ENCODE measurements at places on chromosomes 5 and 9.

DNA sequence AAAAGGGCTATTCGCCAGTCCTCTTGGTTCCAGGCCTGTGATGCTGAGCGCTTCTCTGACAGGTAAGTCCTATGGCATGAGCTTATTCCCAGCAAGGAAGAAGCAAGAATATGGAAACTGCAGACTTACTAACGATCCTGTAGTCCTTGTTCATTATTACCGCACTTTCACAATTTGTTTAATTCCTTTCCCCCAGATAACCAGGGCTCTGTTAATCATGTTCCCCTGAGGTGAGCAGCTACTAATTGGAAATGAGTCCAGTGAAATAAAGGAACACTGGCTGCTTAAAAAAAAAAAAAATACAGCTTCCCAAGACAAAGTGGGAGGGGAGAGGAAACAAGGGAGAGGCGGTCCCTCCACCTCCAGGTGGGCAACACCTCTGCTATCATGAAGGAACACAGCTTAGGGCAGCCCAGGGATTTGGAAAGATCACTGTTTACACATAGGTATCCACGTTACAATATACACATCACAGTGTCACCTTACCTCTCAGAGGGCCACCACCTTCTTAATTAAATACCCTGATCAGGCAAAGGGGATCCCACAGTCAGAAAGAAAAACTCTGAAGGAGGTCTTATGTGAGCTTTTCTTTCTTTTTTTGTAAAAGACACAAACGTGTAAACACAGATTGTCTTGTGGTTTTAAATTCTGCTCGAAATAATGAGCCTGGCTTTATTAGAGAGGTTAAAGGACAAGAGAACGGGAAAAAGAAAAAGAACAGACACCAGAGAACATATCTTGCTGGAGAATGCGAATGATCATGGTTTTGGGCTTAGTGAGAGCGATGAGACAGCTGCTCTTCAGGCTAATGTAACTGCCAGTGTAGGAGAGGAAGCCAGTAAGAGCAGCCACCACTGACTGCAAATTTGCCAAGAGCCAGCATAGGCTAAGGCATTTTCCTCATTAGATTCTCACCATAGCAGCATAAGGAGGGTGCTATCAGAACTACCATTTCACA, 258.6 kb downstream of the CRB2 start:
- no peak for DNase-seq

DNA sequence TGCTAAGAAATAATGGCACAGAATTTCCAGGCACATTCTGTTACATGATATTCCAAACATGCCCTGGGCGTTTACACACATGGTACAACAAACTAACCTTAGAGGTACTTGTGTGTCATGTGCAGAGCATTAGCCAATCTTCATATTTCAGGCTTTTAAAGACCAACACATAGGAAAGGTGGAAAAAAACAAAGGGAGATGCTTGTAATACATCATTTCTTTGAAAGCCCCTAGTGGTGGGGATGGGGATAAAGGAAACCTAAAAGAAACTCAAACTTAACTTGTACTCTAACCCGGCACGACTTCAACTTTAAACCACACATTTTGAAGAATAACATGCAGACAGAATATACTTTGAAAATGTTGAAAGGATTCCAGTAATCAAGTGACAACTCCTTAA, 133.6 kb downstream of the PTPRD start:
- DNase-seq = no peak

DNA sequence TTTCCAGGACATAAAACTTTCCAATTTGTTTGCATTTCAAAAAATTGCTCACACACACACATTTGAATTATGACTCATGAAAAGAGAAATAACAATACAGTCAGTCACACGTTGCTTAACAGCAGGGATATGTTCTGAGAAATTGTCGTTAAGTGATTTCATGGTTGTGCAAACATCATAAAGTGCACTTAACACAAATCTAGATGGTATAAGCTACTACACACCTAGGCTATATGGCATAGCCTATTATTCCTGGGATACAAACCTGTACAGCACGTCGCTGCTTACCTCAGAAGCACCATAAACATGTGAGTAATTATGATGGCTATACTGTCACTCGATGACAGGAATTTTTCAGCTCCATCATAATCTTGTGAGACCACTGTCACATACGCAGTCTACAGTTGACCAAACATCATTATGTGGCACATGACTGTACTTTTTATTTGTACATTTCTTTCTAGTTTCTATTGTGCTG, 378.2 kb downstream of the ACTL7B start:
- DNase-seq = no peak

GRCh38 chr9:127825319-127826051, 22.8 kb downstream of the FPGS start:
- no peak for DNase-seq

DNA sequence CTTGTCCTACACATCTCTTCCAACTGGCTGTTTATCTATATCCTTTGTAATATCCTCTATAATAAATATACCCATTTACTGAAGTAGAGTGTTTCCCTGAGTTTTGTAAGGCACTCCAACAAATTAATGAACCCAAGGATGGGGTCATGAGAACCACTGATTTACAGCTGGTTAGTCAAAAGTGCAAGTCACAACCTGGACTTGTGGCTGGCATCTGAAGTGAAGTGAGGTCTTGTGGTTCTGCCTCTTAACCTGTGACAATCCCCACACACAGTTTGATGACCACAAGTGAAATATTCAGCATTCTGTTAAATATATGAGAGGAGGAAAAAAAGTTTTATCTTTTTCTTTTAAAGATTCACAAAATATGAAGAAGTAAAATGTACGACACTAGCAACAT, 126.1 kb downstream of the NR2F1-AS1 start:
- DNase-seq = no peak

- no peak for DNase-seq
Observed at GRCh38 chr9:106726070-106726815, 136.7 kb upstream of the ZNF462 start.

- no peak for DNase-seq
Observed at GRCh38 chr9:114844766-114845165, 38.9 kb upstream of the TNFSF15 start.

GRCh38 chr5:179170606-179171005, 110.4 kb downstream of the ZNF354C start:
- DNase-seq = no peak

GRCh38 chr9:32839013-32839885, 55.9 kb downstream of the TMEM215 start:
- no peak for DNase-seq

DNA sequence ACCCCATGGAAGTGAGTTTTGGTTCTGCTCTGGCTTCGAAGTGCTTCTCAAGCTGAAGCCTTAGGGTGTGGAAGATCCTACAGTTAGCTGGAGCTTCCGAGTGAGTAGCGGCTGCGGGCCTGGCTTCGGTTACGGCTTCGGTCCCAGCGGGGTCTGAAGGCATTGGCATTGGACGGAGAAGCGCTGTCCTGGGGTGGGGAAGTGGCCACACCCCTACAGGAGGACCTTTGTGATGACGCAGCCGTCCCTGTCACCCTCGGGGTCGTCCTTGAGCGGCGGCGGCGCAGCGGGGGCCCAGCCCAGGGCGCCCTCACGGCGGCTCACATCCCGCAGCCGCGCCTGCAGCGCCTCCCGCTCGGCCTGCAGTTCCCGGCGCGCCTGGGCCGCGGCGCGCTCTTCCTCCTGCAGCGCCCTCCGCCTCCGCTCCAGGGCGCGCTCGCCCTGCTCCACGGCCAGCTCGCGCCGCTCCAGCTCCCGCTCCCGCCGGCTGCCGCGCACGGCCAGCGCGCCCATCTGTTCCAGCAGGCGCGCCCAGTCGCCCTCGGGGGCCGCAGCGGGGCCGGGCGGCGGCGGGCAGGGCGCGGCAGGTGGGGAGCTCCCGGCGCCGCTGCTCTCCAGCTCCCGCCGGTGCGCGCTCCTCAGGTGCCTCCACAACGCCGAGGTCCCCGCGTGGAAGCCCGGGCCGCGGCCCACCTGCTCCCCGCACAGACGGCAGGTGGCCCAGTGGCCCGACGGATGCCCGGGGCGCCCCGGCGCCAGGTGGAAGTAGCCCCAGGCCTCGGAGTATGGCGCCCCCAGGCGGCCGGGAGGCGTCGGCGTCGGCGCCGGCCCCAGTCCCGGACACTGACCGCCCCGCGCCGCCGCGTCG, 9.9 kb downstream of the ZBED3 start:
- no peak for DNase-seq

DNA sequence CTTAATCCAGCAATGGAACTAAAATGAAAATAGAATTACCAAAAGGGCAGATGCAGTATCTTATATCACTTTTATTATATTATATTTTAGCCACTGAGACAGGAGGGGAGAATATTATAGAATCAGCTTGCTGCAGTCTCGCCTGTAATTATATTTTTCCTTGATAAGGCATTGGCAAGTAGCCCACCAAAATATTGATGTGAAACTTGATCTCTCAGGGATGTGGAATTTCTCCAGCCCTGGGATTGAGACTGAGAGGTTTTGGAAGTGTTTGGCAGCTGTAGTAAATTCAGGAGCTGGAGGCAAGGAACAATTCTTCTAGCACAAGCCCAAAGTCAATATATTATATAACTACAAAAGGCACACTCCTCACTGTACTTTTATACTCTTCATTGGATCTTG, 142.1 kb upstream of the ADAMTSL1 start:
- no peak for DNase-seq

- no peak for DNase-seq
Observed at GRCh38 chr9:18071651-18072060, 402.3 kb upstream of the ADAMTSL1 start.

- no peak for DNase-seq
Observed at GRCh38 chr9:34140853-34141252, 14.4 kb upstream of the DCAF12 start.

- peak; percentile 87 for DNase-seq
Observed at GRCh38 chr9:70563431-70564204, 149.2 kb upstream of the KLF9 start.

GRCh38 chr9:73059247-73059646, 92.4 kb upstream of the ANXA1 start:
- DNase-seq = no peak

- DNase-seq = no peak
Observed at GRCh38 chr5:44329716-44330115, 59.5 kb downstream of the FGF10 start.

- DNase-seq = no peak
Observed at GRCh38 chr9:99054581-99054980, 50.3 kb upstream of the TGFBR1 start.

DNA sequence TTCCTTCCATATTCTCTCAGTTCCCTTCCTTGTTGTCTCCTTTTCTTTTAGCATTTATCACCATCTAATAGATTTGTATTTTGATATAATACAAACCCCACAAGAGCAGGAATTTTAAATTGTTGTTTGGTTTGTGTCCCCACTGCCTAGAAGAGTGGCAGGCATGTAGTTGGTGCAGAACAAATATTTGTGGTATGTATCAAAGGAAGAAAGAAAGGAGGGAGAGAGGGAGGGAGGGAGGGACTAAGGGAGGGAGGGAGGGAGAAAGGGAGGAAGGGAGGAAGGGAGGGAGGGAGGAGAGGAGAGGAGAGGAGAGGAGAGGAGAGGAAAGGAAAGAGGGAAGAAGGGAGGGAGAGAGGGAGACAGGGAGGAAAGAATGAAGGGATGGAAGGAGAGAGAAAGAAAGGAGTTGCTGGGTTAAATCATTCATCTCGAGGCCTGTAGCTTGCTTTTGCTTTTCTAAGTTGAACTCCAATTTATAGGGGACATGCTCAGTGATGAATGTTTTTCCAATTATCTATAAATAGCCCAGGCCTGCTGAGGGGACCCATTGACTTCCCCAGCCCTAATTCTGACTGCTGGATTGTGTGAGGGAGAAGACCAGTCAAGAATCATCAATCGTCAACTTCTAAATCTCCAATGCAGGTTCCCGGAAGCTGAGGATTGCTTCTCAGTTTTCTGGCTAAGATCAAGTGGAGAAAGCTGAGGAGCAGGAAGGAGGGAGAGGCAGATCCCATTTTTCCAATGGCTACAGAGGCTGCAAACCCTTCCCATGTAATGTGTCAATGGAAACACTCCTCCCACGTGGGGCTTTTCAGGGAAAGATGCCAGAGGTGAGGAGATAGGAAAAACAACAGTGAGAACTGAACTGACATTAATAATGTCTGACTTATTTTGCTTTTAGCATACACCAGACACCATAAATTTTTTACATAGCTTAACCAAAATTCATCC, 320.7 kb downstream of the ASTN2 start:
- DNase-seq = no peak

GRCh38 chr5:60851626-60852025, 7.6 kb upstream of the ELOVL7 start:
- no peak for DNase-seq

DNA sequence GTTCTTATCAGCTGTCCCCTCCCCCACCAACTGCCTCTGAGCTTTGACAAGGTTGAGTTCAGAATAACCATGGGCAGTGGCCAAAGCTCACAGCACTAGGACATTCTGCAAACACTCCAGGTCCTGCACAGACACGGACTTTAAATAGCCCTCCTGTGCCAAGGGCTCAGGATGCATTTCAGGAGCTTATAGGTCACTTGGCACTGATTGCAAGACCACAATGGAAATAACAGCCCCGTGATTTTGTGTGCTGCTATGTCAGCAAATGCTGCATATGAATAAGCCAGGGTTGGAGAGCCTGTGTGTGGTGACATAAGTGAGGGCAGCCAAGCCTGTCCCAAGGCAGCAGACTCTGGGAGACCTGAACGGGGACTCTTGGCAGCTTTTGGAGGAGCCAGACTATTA, 150.7 kb downstream of the DMRT2 start:
- DNase-seq = no peak

- no peak for DNase-seq
Observed at GRCh38 chr5:122730037-122730436, 44.8 kb upstream of the SNX2 start.

DNA sequence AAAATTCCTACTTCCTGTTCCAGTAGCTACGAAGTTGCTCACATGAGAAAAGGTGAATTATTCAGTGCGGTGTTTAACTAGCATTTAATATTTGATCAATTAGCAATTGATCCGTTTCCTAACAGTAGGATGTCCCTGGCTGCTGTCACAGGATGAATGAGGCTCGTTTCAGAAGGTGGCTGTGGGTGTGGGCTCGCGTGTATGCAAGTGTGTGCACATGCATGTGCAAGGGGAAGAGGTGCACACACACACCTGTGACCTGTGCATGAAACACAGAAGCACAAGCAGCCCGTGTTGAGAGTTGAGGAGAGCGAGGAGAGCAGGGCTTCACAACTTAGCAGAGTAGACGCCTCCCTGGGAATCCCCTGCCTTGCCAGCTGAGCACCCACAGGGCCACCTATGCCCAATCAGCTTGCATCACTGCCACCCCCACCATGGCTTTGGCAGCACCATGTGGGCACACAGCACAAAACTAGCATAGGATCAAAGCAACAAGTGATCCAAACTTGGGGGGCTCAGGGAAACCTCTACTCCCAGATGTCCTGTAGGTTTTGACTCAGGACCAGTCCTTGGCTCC, 107.2 kb downstream of the C5orf15 start:
- DNase-seq = peak; percentile 22

- DNase-seq = no peak
Observed at GRCh38 chr9:125089331-125089730, 54.0 kb downstream of the SCAI start.

GRCh38 chr5:142605611-142606010, 80.3 kb downstream of the FGF1 start:
- DNase-seq = no peak

GRCh38 chr9:107213561-107214028, 69.5 kb upstream of the RAD23B start:
- no peak for DNase-seq
